Stimulated activated CD8-positive, alpha-beta memory T cell treated with anti-CD3 and anti-CD28 coated beads, Interleukin-15, amount 100 ng/mL, for 48 hours (primary cell): ENCODE measurements at places on chromosomes 3 and 15.
A peak's percentile ranks its signal among the peaks of the same experiment; 100 is the strongest.

DNA sequence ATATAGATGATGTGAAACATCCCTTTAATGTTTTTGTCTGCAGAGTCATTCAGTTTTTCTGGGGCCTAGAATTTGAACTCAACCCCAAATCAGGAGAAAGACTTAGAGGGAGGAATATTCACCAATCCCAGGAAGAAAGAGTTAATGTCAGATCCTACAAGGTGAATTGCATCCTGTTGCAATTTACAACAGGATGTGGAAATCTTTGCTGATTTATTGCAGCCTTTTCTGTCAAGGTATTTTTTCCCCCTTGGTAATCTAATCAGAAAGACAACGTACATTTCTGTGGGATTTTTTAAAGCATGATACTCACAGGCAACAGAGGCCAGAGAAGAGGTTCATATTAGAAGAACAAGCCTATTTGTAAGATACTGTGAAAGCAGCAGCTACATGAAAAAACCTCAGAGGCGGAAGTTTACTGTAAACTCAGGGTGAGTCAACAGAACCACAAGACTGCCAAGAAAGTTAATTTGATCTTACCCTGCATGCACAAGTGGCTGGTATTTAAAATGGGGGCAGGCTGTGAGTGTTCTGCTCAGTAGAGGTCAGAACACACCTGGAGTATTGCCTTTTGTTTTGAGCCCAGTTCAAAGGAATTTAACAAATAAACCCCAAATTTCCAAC, 531.9 kb downstream of the AGBL1 start:
- DNase-seq = peak; percentile 6

DNA sequence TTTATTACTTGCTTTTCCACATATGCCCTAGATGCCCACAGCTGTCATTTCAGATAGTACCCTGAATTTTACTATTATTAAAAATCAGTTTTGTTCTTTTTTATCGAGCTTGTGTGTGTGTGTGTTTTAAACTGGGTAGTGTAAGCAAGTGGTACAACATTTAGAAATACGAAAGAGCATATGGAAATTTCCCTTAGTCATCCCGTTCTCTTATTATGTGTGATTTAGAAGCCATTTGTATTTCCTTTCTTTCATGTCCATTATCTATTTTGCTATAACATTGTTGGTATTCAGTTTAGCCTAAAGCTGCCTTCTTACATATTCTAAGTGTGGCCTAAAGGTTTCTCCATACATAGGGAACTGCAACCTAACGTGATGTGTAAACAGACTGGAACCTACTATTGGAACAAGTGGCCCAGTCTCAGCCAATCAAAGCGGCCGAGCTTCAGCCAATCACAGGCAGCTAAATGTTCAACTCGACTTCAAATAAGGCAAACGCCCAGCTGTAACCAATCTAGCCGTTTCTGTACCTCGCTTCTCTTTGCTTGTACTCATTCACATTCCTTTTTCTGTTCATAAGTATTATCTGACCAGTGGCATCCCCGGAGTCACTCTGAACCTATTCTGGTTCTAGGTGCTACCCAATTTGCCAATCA, 14.7 kb upstream of the SYN2 start:
- no peak for DNase-seq

GRCh38 chr3:34929036-34929435, 710.3 kb upstream of the ARPP21 start:
- no peak for DNase-seq

DNA sequence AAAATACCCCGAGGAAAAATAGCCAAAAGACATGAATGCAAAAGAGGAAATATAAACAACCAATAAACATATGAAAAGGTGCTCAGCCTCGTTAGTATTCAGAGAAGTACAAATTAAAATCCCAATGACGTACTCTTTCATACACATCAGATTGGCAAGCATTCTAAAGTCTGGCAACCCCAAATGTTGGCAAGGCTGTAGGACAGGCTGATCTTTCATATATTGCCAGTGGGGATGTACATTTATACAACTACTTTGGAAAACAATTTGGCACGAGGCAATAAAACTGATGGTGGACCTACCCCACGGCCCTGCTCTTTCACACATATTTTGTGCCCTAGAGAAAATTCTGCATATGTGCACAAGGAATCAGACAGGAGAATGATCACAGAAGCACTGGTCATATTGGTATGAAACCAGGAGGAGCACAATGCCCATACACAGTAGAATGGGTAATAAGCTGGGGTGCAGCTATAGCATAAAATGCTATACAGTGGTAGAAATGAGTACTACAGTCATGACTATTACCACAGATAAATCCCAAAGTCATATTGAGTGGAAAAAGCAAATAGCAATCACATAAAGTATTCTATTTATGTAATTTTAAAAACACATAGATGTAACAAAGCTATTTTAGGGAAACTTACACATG, 176.0 kb upstream of the SLC24A5 start:
- DNase-seq = no peak
